Activated CD8-positive, alpha-beta T cell treated with anti-CD3 and anti-CD28 coated beads for 36 hours (primary cell): ENCODE measurements at places on chromosomes 6 and 20. TPM values are rescaled to one million over a fixed set of nuclear protein-coding genes. Genes with fewer than 3 reads are reported as not detected.

UQCC2 gene
- 127 TPM for total RNA-seq

DNA sequence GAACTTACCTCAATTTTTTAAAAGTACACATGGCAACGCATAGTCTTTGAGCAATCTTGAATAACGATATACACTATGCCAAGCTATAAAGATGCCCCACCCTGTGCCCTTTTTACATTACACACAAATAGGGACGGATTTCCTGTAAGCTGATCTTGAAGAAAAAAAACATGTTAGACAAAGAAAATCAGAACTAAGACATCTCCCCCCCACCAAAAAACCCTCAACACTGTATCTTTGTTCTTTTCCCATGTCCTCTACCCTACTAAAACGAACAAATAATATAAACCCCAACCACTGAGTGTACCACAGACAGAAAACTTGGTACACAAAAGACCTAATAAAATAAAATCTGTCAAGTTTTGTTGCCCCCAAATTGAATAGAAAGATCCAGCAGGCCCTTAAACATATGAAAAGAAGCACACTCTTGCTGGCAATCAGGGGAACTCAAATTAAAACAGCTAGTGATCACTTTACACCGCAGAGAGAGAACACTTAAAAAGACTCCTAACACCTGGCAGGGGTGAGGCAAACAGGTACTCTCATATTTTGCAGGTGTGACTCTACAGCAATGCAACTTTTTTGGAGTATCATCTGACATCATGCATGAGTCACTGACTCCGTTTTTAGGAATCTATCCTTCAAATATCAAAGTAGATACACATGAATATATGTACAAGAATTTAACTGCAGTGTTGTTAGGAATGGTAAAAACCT lies 29.6 kb downstream of the BACH2 start:
- peak overlapping the region; percentile 49 for H3K4me3 ChIP-seq
- peak overlapping the region; percentile 96 for H3K27ac ChIP-seq
- peaks cover 90% of the 10 kb centered on the region for H3K4me1 ChIP-seq
- DNase-seq, result peak; percentile 69
- H3K36me3 ChIP-seq, result peaks cover 77% of the 10 kb centered on the region

DNA sequence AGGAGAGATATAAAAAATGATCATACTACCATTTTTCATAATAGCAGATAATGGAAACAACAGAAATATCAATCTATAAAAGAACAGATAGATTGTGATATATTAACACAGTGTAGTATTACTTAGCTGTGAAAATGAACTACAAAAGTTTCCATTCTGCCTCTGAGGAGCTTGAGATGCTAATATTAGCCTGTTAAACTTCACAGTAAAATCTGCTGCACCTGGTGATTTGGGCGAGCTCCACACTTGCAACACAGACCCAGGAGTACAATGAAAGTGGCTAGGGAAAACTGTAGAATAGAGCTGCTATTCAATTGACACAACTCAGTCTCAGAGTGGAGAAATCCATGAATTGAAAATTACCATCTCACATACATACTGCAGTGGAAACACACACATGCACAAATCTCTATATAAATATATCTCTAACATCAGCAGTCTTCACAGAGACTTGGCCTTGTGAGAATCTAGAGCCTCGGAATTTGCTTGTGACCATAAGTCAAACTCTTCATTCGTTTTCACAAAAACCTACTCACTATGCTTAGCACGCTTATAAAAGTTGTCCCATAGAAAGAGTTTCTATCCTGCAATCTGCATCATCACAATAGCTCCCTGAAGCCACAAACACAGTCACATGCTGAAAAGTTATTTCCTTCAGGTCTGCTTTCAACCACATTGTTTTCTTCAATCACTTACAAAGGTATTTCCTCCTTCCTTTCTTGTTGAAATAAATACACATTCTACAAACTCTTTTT lies 133.0 kb downstream of the PAK5 start:
- H3K4me1 ChIP-seq, result no peaks in the 10 kb centered on the region
- no peak overlapping the region for H3K4me3 ChIP-seq
- no peak for DNase-seq

DNA sequence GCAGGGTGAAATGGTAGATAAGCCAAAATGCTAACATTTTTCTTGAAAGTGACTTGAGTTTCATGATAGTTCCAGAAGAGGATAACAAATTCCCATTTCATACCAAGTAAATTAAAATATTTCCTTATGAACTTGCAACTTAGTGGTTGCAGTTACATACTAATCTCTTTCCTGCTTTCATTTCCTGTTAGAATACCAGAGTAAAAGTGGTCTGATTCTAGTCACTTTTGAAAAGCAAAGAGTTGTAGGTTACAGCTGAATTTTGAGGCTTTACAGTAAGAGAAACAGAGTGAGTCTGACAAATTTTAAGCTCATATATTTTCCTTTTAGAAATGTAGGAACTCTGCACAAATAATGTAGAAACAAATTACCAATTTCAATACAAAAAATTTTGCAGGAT lies 117.4 kb downstream of the ZFAND3 start:
- H3K36me3 ChIP-seq, result peaks cover 16% of the 10 kb centered on the region
- H3K27me3 ChIP-seq, result no peaks in the 10 kb centered on the region
- H3K4me3 ChIP-seq, result no peak overlapping the region
- peaks cover 47% of the 10 kb centered on the region for H3K4me1 ChIP-seq
- no peak for DNase-seq
- H3K27ac ChIP-seq, result no peak overlapping the region

ZC2HC1B gene
- total RNA-seq, result not detected

- peaks cover 58% of the 10 kb centered on the region for H3K27me3 ChIP-seq
- no peak overlapping the region for H3K4me3 ChIP-seq
- no peak for DNase-seq
Measured at GRCh38 chr20:63004607-63005364, 2.0 kb downstream of the BHLHE23 start.

ZFP57 gene
- not detected for total RNA-seq

DNA sequence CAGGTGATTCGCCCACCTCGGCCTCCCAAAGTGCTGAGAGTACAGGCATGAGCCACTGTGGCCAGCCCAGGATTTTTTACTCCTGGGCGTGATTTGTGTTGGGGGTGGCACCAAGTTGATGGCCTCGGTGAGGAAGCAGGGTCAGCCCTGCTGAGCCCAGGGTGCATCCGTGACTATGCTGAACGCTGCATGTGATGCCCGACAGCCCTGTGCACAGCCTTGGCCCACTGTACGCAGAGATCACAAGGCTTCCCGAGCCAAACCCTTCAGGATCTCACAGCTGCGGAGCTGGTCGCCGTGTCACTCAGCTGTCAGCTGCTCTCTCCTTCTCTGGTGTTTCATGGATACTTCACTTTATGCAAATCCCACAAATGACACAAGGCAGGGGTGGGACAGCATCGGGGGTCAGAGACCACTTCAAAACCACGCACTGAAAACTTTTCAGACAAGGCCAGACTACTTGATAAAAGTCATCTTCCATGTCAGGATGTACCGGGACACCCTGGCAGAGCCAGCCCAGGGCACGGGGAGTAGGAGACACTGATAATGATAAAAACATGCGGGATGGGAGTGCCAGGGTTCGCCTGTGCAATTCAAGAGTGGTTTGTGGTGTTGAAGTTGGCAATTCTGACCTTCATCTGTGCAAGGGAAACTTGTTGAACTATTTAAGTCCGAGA lies 31.2 kb upstream of the RPS6KA2 start:
- no peak for DNase-seq
- H3K36me3 ChIP-seq, result no peaks in the 10 kb centered on the region
- H3K4me1 ChIP-seq, result peaks cover 9% of the 10 kb centered on the region
- no peak overlapping the region for H3K4me3 ChIP-seq
- H3K27me3 ChIP-seq, result peaks cover 28% of the 10 kb centered on the region

NRN1 gene
- total RNA-seq, result 5.9 TPM

GRCh38 chr6:41922154-41922553 lies 855 bp downstream of the BYSL start:
- no peak for DNase-seq
- peak overlapping the region; percentile 99 for H3K27ac ChIP-seq
- H3K4me3 ChIP-seq, result peak overlapping the region; percentile 93
- H3K27me3 ChIP-seq, result no peaks in the 10 kb centered on the region
- peaks cover 39% of the 10 kb centered on the region for H3K36me3 ChIP-seq
- peaks cover 50% of the 10 kb centered on the region for H3K4me1 ChIP-seq

GRCh38 chr6:43645613-43645964 lies 753 bp downstream of the RSPH9 start:
- peak overlapping the region; percentile 71 for H3K4me3 ChIP-seq
- no peaks in the 10 kb centered on the region for H3K27me3 ChIP-seq
- H3K27ac ChIP-seq, result peak overlapping the region; percentile 17
- peaks cover 7% of the 10 kb centered on the region for H3K36me3 ChIP-seq
- peaks cover 10% of the 10 kb centered on the region for H3K4me1 ChIP-seq

GRCh38 chr20:56554869-56555268 lies 21.8 kb downstream of the FAM209B start:
- H3K4me1 ChIP-seq, result peaks cover 8% of the 10 kb centered on the region
- no peak overlapping the region for H3K27ac ChIP-seq
- no peak overlapping the region for H3K4me3 ChIP-seq

WFDC5 gene
- not detected for total RNA-seq

DNA sequence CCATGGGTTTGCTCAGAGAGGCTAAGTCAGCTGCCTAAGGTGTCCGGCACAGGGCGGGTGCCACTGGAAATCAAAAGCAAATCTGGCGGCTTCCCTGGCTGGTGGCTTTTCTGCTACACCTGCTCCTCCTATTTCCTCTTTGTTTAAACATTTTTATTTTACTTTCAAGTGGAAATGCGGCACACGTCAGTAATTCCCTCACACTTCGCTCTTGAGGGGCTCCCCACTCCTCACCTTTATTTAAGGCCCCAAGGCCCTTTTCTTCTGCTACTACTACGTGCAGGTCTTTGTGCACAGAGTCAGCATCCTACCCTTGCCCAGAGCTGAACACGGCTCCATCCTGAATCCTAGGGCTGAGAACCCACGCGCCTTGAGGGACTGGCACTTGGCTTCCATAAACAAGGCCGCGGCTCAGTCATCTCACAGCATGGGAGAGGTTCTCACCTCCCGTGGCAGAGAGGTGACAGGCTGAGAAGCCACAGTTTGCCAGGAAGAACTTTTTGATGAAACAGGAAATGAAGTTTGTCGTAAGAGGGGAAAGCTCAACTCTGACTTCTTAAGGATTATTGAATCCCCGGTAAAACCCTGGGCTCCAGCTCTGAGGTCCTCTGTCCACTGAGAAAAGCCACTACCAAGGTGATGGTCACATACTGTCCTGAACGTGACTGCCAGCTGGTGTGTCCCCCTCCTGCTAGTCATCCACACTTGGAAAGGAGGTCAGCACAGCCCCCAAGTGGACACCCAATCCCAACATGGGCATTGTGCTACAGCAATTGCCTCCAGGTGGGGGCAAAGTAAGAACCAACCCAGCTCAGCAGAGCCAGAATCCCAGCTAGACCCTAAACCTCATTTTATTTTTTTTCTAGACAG lies 48.0 kb downstream of the NFATC2 start:
- H3K27ac ChIP-seq, result peak overlapping the region; percentile 92
- no peaks in the 10 kb centered on the region for H3K27me3 ChIP-seq
- peaks cover 96% of the 10 kb centered on the region for H3K4me1 ChIP-seq
- H3K4me3 ChIP-seq, result peak overlapping the region; percentile 52
- H3K36me3 ChIP-seq, result peaks cover 81% of the 10 kb centered on the region

GRCh38 chr20:7003598-7003997 lies 236.1 kb downstream of the BMP2 start:
- DNase-seq, result no peak
- H3K36me3 ChIP-seq, result no peaks in the 10 kb centered on the region
- no peak overlapping the region for H3K4me3 ChIP-seq
- no peak overlapping the region for H3K27ac ChIP-seq
- H3K27me3 ChIP-seq, result no peaks in the 10 kb centered on the region

RNF217 gene
- total RNA-seq, result 0.07 TPM

DNA sequence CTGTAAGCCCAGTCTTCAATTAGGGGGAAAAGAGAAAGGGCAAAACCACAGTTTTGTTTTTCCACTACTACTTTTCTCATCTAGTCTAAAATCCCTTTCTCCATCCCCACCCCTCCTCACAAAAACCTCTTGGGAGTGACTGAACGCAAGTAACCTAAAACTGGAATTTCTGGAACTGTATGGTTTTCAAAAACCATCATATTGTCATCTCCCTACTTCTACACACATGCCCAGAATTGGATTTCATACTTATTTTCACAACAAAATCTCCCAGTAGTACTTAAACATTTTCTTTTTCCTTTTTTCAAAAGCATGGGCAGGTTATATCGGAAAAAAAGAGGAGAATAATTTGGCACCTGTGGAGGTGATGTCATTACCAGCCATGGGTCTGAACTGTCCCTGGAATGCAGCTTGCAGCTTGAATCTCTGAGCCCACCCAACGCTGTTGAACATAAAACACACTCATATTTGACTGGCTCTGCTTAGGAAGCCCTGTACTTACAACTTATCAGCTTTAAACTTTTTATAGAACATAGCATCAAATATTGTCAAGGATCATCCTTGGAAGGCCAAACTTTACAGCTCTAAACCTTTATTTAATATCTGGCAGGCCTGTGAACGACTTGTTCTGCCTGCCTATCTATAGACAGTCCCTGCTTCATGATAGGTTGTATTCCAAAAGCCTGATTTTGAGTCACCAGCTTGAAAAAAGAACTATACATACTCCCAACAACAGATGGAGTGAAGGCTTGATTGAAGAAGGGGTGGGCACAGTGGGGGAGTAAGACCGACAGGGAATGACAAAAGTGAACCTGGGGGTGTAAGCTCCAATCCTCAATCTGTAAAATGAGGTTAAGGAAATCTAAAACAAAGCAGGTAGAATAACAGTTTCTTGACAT lies 59.3 kb downstream of the EPB41L2 start:
- H3K4me3 ChIP-seq, result no peak overlapping the region
- H3K27ac ChIP-seq, result no peak overlapping the region
- no peak for DNase-seq
- peaks cover 14% of the 10 kb centered on the region for H3K36me3 ChIP-seq
- H3K27me3 ChIP-seq, result no peaks in the 10 kb centered on the region

DDX43 gene
- 0.31 TPM for total RNA-seq

LRRN4 gene
- not detected for total RNA-seq

DNA sequence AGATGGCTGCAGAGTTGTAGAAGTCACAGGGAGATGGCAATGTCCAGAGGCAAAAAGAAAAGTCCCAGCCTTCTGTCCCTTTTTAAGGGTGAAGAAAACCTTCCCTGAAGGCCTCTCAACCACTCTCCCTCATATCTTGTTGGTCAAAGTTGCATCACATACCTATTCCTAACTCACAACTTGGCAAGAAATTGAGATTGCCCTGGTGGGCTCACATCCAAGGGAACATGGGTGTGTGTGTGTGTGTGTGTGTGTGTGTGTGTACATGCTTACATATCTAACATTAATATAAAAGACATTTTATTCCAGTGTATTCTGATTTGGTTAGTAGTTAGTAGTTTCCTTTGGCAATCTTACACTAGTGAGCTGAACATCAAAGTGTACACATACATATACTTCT lies 144.3 kb upstream of the SALL4 start:
- no peak overlapping the region for H3K27ac ChIP-seq
- H3K4me3 ChIP-seq, result no peak overlapping the region
- no peak for DNase-seq
- H3K27me3 ChIP-seq, result peaks cover 6% of the 10 kb centered on the region
- no peaks in the 10 kb centered on the region for H3K36me3 ChIP-seq
